ENCODE measurements at places on chromosomes 3 and 15.

DNA sequence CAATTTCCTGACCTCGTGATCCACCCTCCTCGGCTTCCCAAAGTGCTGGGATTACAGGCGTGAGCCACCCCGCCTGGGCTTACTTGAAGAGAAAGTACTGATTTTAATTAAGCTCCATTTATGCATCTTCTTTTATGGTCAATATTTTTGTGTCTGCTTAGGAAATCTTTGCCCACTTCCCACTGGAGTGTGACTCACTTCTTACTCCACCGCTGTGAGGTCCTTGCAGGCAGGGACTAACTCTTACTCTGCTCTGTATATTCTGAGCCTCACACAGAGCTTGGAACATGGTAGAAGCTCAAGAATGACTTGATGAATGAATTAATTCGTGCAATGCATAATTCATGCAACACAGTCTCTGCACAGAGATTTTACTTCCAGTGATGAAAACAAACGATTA, 2.9 kb upstream of the TM4SF19 start:
- DNase-seq = no peak

GRCh38 chr3:165464736-165465135, 268.6 kb upstream of the SLITRK3 start:
- no peak for DNase-seq

GRCh38 chr3:116285781-116286421, 159.4 kb downstream of the LSAMP start:
- DNase-seq = no peak

GRCh38 chr15:69869881-69870505, 227.7 kb downstream of the TLE3 start:
- DNase-seq = no peak

DNA sequence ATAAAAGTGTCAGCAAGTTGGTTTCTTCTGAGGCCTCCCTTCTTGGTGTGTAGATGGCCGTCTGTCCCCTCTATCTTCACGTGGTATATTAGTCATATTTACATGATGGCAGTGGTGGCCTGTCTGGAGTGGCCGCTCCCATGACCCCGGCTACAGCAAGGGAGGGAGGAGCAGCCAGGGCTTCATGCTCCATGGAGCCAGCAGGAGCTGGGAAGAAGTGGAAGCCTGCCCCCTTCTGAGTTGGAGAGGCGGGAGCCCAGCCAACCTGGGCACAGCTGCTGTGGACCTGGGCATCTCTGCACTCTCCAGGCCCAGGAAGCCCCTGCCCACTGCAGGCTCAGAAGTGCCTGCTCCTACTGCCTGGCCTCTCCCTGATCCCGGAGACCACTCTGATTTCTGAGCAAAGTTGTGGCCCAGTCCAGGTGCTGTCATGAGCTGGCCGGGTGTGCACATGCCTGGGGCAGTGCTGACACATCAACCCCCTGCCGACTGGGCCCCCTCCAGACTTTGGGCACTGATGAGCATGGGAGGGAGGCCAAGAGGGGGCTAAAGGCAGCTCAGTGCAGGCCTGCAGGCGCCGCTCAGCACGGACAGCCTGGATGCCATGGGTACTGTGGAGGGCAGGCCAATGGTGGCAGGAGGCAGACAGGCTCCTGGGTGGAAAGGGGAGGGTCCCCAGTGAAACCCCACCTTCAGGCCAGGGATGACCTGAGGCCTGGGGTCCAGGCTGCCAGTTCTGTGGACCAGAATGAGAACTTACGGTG, 84.8 kb downstream of the SERPINI1 start:
- DNase-seq = no peak

DNA sequence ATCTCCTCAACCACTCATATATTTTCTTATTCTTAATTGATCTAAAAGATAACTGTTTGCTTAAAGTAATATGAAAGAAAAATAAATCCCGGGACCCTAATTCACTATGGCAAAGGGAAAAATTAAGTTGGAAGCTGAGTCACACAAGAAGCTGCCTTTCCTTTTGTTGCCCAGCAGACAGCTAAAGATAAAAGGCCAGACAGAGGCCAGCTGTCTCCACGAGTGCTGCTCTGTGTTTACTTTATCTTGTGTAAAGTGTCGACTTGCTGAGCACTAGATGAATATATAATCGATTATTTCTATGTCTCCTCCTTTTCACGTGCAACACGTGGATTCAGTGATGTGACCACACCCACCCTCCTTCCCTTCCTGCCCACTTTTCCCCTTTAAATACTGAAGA, 52.8 kb upstream of the NSMCE3 start:
- no peak for DNase-seq

GRCh38 chr15:78740904-78741274, 70.4 kb downstream of the ADAMTS7 start:
- DNase-seq = no peak

DNA sequence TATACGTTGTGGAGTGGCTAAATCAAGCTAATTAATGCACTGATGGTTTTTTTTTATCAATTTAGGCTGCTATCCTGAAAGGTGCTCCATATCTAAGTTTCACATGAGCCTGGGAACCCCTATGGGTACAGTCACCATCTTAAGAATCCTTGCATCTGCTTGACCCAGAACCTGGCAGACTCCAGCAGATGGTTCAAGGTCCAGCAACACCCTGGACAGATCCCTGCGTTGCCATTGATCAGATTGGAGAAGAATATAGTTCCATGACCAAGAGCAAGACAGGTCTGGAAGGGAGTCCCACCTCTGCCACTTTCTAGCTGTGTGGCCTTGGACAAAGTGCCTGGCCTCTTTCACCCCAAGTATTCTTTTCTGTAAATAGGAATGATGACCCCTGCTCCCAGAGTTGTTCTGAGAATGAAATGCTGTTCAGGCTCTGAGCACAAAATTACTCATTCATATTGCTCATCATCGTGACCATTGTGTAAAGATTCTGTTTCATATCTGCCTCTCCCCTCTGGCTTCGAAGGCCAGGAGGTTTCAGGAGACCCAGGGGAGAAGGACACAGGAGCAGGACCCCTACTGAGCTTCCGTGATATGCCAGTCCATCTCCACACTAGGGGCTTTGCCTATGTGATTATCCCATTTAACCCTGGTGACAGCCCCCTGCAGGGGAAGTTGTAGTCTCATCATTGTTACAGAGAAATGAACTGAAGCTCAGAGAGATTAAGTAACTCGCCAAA, 30.0 kb upstream of the TSEN2 start:
- DNase-seq = no peak

GRCh38 chr15:70613271-70613670, 150.1 kb downstream of the UACA start:
- no peak for DNase-seq

DNA sequence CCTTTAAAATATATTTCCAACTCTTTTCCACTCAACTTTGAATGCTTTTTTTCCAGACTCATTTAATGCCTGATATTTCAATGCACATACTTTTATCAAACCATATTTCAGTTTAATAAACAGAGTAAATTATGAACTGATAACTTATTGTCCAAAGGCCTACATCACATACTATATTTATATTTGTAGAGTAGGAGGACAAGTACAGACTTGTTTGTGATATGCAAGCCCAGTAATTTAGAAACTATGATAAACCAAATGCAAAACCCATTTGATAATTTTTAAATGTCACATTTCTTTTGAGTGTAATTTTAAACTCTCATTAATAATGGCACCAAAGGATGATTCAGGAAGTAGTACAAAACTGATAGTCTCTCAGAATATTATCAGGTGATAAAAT, 3.3 kb downstream of the RFX7 start:
- DNase-seq = no peak

DNA sequence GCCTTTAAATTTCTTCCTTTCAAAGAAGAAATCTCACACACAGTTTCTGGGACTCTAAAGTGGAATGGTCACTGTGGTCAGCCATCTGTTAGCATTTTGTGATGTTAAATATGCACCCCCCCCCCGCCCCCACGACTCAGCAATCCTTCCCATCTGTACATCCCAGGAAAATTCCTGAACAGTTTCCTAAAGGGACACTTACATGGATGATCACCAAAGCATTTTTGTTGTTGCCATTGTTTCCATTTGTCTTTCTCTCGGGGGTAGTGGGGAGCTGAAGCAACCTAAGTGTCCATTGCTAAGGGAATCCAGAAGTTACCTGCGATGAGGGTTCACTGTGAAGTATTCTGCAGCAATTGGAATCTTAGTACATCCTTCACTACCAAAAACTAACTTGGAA, 71.4 kb downstream of the TAFA4 start:
- DNase-seq = no peak

DNA sequence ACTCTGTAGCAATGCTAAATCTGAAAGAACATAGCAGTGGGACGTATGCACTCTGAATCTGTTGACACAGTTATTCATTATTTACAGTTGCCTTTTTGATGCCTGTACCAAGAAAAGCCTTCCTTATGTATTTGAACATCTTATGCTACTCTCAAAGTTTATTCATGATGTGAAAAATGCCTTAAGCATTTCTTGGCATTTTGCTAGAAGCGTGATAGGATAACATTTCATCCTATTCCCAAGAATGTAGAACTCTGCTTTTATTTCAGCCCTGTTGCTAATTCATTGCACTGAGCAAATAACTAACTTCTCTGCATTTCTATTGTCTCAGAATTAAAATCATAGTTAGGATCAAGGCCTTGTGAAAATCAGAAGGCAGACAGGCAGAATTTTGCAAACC, 105.5 kb downstream of the STRIT1 start:
- no peak for DNase-seq

DNA sequence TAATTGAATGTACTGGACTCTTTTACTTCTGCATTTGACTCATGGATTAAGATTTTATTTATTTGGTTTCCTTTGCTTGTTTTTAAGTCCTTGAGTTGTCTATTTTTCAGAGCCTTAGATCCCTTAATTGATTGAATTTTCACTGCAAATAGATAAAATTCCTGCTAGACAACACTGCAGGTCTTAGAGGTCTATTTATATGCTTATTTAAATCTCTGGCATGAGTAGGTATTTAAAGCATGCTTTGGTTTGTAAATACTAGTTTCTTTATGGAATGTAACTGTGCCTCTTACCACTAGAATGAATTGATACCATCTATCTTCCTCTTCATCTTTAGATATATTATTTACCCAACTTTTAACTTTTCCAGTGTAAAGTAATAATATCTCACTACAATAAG, 20.0 kb downstream of the PLSCR5 start:
- no peak for DNase-seq

GRCh38 chr3:98596541-98597500, 3.4 kb upstream of the CPOX start:
- no peak for DNase-seq

DNA sequence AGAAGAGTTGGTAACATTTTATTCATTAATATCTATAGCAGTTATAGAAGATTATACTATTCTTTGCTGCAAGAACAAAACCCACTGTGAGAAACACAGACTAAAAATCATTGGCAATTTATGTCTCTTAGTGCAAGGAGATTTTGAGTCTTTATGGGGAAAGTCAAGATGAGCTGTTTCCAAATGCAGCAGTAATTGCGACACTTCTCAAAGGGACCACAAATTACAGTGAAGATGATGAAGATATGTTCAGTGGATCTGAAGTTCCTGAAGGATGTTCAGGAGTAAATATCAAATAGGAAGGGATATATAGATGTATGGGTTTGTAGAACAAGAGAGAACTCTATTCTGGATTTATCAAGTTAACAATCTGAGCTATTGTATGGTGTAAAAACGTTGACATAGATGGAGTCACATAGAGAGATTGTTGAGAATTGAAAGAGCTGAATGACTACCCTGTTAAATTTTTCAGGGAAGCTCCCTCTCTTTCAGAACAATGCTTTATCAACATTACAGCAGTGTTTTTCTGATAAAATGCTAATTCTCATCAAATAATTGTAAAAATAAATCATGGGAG, 71.8 kb downstream of the DTWD1 start:
- DNase-seq = no peak

DNA sequence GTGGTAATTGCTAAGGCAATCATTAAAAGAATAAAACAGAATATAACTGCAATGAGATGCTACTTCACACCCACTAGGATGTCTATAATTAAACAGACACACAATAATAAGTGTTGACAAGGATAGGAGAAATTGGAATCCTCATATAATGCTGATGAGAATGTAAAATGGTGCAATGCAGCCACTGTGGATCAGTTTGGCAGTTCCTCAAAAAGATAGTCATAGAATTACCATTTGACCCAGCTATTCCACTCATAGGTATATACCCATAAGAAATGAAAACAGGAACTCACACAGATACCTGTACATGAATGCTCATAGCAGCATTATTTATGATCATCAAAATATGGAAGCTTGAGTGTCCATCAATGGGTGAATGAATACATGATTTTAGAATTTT, 9.6 kb upstream of the RNF111 start:
- DNase-seq = no peak

DNA sequence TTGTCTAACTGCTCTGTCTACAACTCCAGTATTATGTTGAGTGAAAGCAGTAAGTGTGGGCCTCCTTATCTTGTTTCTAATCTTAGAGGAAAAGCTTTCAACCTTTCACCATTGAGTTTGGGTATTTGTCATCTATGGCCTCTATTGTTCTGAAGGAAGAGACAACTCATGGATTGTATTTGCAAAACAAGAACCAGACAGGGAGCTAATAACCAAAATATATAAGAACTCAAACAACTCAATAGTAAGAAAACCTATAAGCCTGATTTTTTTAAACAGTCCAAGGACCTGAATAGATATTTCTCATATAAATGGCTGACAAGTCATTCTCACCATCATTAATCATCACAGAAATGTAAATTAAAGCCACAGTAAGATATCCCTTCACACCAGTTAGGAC, 113.0 kb downstream of the TAFA4 start:
- DNase-seq = no peak

- DNase-seq = no peak
These were observed 149.1 kb upstream of the CGNL1 start for GRCh38 chr15:57227166-57227565.

DNA sequence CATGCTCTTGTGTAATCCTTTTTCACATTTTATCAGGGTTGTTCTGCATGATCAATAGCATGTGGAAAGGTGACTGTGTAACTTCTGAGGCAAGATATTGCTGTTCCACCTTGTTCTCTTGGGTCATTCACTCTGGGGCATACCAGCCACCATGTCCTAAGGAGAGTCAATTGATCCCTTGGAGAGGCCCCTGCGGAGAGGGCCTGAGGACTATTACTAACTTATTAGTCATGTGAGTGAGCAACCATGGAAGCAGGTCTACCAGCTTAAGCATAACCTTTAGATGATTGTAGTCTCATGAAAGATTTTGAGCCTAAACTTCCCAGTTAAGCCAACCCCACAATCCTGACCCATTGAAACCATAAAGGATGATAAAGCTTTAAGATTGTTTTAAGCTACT, 22.0 kb upstream of the COL6A5 start:
- DNase-seq = no peak

DNA sequence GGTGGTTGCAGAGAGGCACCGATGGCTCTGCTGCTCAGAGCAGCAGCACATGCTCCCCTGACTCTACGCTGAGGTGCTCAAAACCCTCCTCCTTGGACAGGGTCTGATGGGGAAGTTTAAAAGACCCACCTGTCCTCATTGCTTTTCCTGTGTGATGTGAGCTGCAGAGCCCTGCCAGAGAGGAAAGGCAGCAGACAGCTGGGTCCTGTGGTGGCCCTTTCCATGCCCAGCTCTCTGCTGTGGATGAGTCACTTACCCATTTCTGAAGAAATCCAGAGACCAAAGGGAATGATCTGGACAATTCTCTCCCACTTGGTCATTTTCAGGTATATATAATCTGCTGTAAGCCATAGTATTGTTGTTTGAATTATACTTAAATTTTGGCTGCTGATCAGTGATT, 121.7 kb downstream of the CHDH start:
- DNase-seq = no peak

Measured in central memory CD8-positive, alpha-beta T cell (primary cell).